ENCODE measurements at places on chromosomes 1 and 21.
A peak's percentile ranks its signal among the peaks of the same experiment; 100 is the strongest.

- DNase-seq = no peak
Observed at GRCh38 chr1:81296601-81297000, 504.1 kb upstream of the ADGRL2 start.

DNA sequence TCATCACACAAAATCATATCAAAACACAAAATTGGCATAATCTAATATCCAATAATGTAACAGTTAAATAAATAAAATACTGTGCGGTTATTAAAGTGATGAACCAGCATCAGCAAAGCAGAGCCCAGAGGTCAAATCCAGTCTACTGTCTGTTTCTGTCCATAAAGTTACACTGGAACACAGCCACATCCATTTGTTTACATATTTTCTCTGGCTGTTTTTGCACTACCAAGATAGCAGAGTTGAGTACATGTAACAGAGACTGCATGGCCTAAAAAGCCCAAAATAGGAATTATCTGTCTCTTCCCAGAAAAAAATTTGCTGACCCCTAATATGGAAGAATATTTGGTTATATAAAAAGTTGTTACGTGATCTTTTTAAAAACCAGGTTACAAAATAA, 242.2 kb upstream of the DMRTA2 start:
- no peak for DNase-seq

DNA sequence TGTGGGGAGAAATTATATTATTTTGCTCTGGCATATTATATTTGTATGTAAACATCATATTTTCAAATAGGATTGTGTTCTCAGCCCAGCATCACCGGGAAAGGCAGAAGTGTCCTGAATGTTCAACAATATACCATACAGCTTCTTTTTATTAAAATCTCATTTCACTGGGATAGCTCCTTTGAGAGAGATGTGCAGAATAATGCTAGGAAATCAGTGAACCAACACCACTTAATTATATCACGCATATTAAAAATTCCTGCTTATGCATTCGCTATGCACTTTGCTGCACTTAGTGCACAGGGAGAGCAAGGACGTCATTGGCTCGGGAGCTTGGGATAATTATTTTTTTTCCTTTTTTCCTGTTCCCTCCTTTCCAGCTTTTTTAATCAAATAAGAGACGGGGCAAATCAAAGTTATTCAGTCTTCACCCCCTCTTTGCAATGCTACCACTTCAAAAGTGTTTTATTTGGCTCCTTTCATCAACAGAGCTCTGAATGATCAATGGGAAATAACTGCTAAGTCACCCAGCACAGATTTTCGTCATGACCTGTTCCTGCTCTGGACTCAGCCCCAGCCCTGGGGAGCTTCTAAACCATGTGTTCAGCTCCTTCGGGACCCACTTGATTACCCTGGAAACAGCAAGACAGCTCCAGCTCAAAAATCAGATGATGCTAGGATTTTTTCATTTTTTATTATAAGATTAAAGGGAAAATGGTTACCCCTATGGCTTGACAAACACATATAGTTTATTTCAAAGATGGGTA, 165.5 kb upstream of the DUSP10 start:
- DNase-seq = no peak

DNA sequence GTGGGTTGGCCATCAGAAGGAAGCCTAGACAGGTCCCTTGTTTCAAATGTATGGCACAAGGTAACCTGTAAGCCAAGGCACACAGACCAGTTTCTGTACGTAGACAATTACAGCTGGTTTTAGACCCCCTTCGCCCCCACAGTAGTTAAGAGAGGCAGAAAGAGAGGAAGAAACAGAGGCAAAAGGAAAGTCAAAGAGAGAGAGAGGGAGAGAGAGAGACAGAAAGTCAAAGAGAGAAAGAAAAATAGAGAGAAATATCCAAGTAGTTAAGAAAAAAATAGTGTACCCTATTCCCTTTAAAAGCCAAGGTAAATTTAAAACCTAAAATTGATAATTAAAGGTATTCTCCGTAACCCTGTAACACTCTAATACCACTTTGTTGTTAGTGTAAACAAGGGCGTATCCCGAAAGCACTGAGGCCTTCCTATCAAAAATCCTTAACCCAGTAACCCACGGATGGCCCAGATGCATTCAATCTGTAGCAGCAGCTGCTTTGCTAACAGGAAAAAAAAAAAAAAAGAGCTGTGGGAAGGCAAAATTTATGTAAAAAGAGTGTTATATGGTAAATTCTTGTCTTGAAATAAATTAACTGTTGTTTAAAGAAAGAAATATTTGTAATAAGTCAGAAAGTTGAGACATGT, 49.4 kb downstream of the ADCY10 start:
- no peak for DNase-seq

- no peak for DNase-seq
Observed at GRCh38 chr1:26630634-26631033, 65.2 kb upstream of the ARID1A start.

DNA sequence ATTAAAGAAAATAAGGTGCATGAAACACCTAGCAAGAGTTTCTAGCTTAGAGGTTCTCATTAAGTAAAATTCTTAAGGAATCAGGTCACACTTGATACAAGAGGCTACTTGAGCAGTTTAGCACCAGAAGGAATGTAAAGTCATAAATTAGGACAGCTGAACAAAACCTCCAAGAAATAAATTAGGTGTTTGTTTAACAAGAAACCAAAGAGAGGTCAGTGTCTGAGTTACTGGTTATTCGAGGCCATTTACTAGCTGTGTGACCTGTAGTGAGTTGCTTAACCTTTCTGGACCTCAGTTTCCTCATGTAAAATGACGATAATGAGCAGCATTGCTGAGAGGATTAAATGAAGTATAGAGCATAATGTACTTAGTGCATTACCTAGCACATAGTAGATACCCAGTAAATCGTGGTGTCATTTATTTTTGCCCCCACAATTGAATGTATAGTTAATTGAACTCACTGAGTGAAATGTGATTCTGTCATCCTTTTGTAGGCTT, 908 bp upstream of the ELK4 start:
- DNase-seq = no peak

DNA sequence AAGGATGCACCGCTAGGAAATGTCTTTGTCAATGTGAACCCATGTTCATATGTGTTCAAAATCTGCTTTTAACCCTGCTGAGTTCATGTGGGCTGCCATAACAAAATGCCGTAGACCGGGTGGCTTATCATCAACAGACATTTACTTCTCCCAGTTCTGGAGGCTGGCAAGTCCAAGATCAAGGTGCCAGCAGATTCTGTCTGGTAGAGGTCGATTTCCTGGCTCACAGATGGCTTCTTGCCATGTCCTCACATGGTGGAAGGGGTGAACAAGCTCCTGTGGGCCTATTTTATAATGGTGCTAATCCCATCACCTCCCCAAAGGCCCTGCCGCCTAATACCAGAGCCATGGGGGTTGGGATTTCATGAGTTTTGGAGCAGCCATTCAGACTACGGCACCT, 4.6 kb upstream of the CDCP2 start:
- no peak for DNase-seq

GRCh38 chr1:182764029-182764727, 25.4 kb upstream of the NPL start:
- no peak for DNase-seq

DNA sequence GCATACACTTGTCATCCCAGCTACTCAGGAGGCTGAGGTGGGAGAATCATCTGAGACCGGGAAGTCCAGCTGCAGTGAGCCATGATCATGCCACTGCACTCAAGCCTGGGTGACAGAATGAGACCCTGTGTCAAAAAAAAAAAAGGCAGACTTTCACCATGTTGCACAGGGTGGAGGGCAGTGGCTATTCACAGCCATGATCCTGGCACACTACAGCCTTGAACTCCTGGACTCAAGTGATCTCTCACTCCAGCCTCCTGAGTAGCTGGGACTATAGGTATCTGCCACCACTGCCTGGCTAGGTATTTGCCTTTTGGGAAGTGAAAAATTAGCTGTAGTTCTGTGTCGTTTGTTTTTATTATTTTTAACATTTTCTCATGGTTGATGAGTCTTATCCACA, 19.1 kb downstream of the SPATA45 start:
- DNase-seq = no peak

DNA sequence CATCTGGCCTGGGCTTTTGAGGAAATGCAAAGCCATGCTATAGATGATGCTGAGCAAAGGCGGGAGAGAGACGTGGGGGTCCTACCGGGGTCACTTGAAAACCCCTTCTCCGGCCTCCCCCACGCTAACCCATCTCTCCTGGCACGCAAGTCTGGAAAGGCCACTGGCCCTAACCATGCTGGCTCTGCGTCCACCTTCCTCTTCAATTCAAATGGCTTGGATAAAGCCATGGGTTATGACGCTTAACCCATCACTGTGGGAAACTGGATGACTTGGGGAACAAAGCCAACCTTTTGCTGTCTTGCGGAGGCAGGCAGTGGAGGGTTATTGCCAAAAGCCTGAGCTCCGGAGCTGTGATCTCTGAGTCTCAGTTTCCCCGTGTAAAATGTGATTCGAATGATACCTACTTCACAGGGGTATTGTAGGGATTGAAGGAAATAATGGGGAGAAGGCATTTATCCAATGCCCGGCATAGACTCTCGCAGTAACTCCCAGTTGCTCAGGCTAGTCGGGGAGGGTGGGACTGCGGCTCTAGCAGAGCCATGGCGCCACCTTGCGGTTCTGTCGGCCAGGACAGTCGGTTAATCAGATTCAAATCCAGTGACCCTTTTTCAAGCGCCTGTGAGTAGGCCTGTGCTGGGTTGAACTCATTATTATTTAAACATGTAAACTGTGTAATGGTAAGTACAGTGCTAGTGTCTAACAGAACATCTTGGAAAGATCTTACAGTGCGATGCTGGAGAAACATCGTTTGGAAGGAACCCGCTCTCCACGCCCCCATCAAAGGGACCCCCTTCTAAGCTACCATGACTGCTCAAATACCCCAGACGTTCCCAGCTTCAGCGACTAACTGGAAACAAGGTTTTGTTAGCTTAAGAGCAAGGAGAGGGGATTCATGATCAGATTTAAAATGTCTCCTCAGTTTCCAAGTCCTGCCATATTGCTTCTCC, 20.3 kb downstream of the NEK2 start:
- DNase-seq = peak; percentile 64

- no peak for DNase-seq
Observed at GRCh38 chr1:154502744-154503115, 518 bp upstream of the SHE start.

DNA sequence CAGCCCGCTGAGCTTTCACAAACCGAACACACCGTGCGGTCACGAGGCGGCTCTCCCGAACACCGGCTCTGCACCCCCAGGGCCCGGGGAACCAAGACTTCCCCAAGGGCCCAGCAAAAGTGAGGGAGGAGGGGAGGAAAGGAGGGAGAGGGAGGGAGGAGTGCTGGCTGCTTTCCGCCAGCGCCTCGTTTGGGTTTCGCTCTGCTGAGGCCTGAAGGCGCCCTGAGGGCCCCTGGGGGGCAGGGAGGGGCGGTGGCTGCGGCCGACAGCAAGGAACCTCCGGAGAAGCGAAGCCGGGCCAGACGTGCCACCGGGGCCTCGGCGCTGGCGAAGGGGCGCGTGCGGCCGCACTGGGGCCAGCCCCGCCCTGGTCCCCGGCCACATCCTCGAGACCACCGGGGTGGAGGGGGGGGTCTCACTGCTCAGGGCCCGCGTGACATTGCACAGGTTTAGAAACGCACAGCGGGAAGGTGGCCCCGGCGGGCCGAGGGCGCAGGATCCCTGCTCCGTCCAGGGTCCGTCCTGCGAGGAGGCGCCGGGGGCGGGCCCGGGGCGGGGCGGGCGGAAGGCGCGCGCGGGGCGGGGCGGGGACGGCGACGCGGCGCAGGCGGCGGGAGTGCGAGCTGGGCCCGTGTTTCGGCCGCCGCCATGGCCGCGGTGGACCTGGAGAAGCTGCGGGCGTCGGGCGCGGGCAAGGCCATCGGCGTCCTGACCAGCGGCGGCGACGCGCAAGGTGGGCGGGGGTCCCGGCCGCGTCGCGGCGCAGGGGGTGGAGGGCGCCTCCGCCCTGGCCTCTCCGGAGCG, at the start of gene PFKL:
Gene PFKL (plus strand): TSS at position 596 of the 804 bp plus-strand sequence. CDS start 53 bp downstream, at position 649.
- DNase-seq = no peak

GRCh38 chr1:170134521-170134920, 11.2 kb upstream of the NTMT2 start:
- no peak for DNase-seq

DNA sequence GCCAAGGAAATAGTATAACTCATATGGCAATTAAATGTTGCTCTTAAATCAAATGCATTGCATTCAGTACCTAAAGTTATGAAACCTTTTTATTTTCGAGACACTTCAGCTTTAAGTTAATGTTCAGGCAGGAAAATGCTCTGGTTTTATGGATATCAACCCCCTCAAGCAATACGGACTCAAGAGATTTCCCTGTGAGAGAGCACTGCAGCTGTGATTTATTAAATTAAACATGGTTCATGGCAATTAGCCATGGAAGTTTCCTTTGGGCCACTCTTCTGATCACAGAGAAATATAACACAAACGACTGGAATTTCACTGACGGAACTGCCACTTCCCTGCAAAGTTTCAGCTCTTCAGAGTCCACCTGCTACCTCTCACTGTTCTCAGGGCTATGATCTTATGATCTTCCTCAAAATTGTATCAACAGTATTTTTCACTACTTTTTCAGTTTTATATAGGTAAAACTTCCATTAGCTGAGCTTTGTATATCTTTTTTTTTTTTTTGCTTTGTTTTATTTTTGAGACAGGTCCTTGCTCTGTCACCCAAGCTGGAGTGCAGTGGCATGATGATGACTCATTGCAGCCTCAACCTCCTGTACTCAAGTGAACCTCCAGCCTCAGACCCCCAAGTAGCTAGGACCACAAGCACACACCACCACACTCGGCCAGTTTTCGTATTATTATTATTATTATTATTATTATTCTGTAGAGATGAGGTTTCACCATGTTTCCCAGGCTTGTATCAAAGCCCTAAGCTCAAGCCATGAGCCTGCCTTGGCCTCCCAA, 923.1 kb upstream of the TMPRSS15 start:
- DNase-seq = no peak

- DNase-seq = no peak
Observed at GRCh38 chr1:28163496-28164161, 12.9 kb downstream of the PTAFR start.

DNA sequence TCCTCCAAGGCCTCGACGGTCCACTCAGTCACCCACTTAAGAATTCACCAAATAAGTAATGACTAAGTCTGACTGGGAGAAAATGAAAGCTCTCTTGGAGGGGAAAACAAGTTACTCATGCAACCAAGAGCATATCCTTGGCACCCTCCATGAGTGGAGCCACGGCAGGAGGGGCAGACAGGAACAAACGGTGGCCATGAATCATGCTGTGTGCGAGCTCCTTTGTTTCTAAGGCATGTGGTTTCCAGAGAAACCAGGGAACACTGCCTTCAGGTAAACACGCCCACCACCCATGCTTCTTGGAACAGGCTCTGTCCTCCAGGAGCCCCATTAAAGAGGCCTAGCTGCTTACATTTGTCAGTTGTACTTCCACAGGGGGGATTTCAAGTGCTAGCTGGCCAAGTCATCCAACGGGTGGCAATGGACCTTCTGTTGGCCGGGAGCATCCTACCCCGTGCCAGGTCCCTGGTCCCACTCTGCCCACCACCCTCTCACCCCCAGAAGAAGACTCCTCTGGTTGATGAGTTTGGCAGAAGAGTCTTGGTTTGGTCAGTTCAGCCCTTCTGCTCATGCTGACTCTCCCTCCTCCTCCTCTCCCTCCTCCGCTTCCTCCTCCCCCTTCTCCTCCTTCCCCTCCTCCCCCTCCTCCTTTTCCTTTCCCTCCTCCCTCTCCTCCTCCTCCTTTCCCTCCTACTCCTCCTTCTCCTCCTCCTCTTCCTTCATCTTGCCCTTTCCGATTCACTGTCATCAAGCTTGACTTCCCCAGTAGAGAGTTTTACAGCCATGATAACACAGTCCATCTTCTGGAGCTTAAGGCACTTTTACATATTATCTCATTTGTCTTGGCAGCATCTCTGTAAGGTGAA, 107.6 kb downstream of the CCDC185 start:
- DNase-seq = peak; percentile 33

GRCh38 chr1:77794550-77794949, 15.1 kb downstream of the MIGA1 start:
- DNase-seq = no peak

- DNase-seq = no peak
Observed at GRCh38 chr1:121445679-121446078, 260.9 kb downstream of the SRGAP2C start.
